ENCODE measurements at places on chromosomes 11 and 22.

DNA sequence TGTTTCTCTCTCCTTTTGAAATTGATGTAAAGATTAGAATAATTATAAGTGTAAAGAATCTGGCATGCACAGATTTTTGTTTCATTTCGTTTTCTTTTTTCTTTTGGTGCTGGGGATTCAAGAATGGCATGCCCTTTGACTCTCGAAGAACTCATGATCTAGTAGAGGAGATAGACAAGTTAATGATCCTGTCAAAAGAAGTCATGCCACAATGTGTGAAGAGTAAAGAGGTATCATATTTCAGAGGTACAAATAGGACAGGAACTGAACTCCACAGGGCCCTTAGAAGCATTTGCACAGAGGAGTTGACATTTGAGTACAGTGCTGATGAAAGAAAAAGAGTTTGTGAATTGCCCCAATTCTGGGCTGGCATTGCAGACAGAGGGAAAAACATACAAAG, 708.0 kb upstream of the ARHGAP42 start:
- DNase-seq, result no peak

GRCh38 chr11:3036419-3036818, 20.8 kb downstream of the CARS1 start:
- DNase-seq, result no peak

DNA sequence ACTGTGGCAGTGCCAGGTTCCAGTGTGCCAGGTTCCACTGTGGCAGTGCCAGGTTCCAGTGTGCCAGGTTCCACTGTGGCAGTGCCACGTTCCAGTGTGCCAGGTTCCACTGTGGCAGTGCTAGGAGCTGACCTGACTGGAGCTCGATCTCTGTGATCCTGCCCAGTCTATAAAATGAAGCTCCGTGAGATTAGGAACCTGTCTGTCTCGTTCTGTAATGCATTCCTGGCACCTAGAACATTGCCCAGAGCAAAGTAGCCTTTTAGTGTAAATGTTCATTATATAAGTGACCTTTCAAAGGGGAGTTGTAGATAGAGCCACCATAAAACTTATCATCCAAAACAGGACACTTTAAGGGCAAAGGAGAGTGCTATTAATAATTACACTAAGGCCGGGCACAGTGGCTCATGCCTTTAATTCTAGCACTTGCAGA, 36.0 kb downstream of the ART5 start:
- no peak for DNase-seq

DNA sequence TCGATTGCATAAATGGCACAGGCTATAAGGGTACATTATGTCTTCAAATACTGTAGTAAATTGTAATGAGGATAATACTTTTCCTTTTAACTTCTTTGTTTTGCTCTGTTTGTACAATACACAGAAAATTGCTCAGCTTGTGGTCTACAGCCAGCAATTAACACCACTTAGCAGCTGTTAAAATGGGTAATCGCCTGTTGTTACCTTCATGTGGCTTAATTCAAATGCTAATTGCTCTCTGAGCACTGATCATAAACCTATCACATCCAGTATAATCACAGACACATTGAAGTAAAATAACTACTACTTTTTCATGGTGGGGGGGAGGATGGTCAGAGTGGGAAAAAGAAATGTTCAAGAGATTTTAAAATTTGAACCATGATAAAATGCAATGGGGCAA, 1164.1 kb upstream of the CNTN5 start:
- no peak for DNase-seq

- no peak for DNase-seq
These were observed 155.7 kb downstream of the TBC1D22A start for GRCh38 chr22:46918197-46918596.

DNA sequence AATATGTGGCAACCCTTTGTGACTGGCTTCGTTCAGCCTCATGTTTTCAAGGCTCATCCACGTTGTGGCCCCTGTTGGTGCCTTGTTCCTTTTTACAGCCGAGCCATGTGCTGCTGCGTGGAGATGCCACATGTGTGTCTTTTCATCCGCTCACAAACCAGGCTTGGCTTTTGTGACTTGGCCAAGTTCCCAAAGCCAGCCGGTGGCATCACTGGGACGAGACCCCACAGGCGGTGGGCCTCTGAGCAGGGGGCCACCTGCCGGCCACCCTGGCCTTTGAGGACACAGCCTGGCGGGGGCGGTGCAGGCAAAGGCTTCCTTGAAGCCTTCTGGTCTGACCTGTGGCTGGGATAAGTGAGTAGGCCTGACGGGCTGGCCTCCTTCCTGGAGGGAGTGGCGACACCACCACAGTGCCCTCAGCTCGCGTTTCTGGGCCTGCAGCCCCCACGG, 10.5 kb downstream of the GRK2 start:
- DNase-seq, result no peak

DNA sequence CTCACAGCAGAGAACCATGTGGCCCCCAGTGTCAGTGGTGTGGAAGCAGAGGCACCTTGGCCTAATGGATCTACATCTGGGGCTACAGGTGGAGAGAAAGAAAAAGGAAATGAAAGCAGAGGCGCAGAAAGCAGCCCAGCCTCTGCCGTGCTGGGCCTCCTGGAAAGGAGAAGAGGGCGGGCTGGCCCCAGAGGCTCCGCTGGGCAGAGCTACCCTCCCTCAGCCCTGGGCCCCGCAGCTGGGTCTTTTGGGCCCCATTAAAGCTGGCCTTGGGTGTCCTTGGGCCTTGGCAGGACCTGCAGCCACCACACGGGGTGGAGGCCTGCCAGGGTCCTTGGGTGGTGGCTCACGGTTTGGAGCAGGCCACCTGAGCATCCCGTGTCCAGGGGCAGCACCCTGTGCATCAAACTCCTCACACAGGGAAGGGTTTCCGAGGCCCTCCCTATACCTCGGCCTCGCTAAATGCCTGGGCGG, 31.6 kb upstream of the GAL start:
- DNase-seq, result no peak

DNA sequence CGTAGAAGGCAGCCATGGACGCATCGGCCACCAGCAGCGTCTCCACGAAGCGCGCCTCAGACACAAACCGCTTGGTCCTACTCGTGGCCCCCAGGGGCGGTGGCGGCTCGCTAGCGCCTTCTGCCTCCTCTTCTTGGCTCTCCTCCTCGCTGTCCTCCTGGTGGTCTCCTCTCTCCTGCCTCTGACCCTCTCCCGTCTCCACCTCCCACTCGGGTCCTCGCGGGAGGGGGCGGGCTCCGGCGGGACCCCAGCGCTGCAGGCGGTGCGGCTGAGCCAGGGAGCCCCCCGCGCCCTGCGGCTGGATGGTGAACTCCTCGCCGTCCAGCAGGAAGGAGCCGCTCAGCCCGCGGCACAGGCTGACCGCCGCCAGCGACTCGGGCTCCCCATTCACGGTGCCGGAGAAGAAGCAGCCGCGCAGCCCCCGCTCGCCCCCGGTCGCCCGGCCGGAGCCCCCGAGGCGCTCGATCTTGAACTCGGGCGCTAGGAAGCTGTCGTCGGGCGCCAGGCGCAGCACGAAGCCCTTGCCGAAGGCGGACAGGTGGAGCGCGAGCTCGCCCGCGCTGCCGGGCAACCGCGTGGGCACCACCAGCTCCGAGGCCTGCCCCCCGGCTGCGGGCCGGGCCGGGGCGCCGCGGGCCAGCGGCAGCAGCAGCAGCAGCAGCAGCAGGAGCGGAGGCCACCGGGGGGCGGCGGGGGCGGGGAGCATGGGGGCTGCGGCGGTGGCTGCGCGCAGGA, 661 bp downstream of the ADAMTS8 start:
- DNase-seq, result no peak

DNA sequence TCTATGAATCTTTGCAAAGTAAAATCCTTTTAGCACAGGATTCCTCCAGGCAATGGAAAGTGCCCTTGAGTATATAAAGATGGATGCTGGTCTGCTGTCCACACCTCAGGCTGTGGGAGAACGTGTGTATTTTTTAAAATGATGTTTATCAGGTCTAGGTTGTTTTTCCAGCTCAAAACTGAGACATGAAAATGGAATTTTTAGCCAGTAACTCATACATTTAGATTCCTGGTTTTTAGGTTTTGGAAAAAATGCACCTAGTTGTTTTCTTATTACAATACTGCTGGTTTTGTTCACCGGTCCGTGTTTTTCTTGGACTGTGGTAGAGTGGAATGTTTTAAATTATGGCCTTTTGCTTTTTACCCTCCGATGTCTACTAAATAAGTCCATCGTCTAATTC, 554.7 kb downstream of the SOX6 start:
- DNase-seq, result no peak

GRCh38 chr22:43860831-43861230, 1.5 kb downstream of the SULT4A1 start:
- DNase-seq, result no peak

DNA sequence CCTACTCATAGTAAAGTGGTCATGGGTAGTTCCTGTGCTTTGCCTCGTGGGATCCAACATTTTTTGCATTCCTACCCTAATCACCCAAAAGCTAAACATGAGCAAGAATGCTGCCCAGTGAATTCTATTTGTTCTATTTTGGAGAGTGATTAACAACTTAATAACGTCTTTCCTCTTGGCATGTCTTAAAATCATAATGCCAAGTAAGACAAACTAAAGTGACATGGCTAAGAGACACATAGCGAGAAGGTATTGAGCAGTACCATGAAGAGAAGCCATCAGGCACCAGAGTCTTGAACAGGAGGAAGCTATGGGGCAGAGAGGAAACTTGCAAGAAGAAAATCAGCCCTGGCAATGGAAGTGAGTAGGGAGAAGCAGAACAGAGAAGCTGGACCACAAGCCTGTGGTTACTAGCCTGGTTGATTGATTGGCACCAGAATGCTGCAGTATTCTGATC, 32.0 kb downstream of the EXPH5 start:
- DNase-seq, result no peak

DNA sequence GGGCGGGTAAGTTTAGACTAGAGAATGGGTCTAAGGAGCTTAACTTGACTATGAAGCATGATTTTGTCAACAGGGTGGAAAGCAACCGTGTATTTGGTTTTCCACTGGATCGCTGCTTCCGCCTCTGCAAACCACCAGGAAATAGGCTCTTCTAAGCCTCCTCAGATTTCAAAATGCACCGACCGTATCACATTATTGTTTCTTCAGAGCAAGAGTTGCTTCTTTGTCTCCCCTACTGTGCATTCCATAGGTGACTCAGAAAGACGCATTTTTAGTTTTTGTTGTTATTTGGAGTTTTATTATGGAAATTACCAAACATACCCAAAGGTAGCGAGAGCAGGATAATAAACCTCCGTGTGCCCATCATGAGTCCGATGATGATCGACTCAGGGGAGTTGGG, 64.3 kb upstream of the RASD2 start:
- DNase-seq, result no peak

DNA sequence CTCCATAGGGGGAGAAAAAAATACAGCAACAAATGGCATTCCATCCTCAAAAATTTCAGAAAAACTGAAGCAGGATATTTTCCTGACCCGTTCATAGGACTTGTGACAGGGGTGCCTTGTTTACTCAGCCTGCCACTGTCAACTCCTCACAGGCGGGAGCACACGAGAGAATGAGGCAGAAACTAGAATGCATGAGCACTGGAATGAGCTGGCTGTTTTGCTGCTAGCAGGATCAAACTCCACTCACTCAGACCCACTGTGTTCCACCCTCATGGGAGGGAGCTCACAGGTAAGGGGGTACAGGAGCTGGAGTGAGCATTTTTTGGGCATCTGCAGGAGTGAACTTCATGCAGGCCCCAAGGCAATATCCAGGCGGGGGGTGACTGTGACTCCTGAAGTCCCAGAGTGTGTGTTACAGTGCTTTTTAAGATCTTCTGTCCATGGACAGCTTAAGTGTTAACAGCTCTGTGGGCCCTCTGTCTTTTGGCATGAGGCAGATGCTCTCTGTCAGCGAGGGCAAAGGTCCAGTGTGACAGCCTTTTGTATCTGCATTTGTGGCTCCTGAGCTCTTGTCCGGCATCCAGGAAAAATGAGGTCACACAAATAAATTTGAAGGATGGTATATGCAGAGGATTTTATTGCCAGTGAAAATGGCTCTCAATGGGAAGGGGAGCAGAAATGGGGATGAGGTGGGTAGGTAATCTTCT, 905.7 kb upstream of the TENM4 start:
- no peak for DNase-seq

DNA sequence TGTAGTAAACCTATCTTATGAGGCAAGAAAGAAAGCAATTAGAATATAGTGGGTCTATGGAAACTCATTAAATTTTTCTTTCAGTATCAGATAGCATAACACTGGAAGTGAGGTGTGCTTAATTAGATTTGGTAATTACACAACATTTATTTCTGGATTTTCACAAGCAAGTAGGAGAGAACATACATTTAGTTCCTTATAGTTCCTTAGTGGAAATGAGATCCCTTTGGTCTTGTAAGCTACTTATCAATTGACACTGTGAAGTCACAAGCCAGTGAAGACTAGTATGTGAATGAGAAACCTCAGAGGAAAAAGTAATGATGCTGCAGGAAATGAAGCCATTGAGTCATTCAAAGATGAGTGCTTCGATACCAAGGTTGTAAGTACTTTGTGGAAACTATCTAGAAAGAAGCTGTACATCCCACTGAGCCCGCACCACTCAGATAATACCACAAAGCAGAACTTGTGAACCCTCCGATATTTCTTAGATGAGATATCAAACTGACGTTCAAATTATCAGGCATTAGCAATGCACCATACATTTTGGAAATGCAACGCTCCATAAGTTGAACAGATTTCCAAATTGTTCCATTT, 53.5 kb downstream of the ENTHD1 start:
- DNase-seq, result no peak

DNA sequence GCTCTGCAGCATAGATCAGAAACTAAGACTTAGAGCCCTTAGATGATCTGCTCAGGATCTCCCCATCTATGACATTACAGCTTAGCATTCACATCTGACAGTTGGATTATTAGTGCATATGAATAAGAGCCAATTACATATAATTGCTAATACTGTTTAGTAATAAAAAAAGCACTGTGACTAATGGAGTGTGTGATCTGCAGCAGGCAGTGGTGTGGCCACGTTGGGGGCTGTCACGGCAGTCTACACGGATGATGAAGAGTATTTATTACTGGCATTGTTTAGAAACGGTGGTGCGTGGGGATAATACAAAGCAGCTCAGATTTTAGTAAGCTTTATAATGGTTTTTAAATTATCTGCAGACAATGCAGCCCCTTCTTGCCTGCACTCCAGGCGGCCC, 93.5 kb upstream of the TIMP3 start:
- no peak for DNase-seq

GRCh38 chr11:67371189-67371910, 2.0 kb downstream of the CLCF1 start:
- no peak for DNase-seq

Data from muscle of arm (tissue), 14 donors.